Stimulated activated CD8-positive, alpha-beta memory T cell treated with anti-CD3 and anti-CD28 coated beads, Interleukin-4, amount 100 ng/mL, for 48 hours (primary cell): ENCODE measurements at places on chromosomes 1 and 21.

GRCh38 chr21:24275616-24276015, 1331.7 kb downstream of the MRPL39 start:
- no peak for DNase-seq

DNA sequence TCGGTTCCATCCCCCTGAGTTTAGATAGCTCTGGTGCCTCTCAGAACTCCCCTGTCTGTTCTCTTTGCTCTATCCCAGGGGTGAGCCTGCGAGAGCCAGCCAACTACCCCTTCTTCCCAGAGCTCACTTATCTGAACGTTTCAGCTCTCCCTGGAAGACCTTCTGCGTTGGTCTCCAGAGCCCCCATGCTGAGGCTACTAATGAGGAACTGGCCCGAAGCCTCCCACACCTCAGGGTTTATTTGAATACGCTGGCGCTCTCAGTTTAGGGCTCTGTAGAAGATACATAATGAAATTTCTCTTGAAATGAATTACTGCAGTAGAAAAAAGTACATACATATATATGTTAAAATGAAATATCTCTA, 43.5 kb downstream of the TCEANC2 start:
- no peak for DNase-seq

GRCh38 chr21:33914188-33914587, 1.4 kb downstream of the ATP5PO start:
- DNase-seq = no peak

DNA sequence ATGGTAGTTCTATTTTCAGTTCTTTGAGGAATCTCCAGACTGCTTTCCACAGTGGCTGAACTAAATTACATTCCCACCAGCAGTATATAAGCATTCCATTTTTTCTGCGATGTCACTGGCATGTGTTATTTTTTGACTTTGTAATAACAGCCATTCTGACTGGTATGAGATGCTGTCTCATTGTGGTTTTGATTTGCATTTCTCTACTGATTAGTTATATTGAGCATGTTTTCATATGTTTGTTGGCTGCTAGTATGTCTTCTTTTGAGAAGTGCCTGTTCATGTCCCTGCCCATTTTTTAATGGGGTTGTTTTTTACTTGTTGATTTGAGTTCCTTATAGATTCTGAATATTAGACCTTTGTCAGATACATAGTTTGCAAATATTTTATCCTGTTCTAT, 87.9 kb downstream of the RPS6KC1 start:
- DNase-seq = no peak

DNA sequence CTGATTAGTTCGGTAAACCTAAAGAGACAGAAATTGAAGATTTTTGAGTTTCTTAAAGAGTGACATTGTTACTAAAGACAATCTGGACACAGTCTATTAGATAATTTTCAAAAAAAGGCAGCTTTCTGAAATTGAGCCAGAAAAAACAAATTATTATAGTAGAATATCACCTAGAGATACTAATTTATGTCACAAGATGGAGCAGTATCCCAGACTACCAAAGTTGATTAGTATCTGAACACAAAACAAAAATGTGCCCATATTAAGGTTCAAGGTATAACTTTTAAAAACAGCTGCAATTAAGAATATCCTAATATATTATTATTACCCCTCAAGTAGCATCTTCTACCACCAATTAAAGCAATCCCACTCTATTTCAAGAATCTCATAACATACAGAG, 40.5 kb upstream of the SYT2 start:
- no peak for DNase-seq

DNA sequence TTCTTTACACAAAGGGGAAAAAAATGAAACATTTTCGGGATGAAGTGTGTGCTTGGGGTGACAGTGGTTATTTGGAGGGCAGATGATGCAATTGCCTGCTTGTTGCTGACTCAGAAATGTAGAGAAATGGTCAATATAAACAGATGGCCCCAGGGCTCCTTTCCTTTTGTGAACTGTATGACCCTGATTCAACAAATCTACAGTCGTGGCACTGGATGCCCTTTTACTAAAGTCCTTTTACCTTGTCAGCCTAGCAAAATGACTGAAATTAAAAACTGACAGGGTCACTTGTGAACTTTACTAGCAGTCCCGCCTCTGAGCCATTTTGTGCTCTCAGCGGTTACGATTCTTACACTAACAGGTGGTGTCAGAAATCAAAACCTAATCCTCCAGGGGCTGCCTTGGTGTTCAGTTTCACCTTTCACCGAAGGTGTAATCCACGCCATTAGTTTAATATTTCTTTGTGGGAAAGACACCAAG, 49.8 kb downstream of the GREM2 start:
- no peak for DNase-seq
